ENCODE measurements at places on chromosomes 4 and X.

DNA sequence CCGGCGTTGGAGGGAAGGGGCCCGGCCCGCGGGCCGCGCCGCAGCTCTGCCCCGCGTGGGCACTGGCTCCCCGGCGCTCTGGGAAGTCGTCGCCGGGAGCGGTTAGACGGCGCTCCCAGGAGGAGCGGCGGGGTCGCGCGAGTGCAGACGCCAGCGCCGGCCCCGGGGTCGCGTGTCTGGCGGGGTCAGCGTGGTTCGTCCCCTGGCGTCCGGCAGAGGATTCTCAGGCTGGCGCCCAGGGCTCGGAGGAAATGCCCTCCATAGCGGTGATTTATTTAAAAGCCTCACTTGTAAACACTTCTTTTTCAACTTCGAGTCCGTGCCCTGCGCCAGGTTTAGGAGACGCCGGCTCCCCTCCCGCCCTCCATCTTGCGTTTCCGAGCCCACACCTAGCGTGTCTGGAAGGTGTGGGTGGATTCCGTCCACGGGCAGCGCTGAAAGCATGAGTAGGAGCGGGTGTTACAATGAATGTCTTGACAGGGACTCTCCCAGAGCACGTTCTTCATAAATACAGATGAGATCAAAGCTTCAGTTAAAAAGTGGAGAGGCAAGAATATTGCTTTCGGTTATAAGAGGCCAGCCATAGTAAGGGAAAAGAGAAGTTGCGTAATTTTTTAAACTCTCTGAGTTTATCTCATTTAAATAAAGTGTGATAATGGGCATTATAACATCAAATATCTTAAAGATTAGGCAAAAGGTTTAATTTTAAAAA lies 692 bp downstream of the FAM241A start:
- peak; percentile 83 for DNase-seq

- DNase-seq: no peak
These were observed 49.2 kb downstream of the STPG2 start for GRCh38 chr4:98094118-98094517.

DNA sequence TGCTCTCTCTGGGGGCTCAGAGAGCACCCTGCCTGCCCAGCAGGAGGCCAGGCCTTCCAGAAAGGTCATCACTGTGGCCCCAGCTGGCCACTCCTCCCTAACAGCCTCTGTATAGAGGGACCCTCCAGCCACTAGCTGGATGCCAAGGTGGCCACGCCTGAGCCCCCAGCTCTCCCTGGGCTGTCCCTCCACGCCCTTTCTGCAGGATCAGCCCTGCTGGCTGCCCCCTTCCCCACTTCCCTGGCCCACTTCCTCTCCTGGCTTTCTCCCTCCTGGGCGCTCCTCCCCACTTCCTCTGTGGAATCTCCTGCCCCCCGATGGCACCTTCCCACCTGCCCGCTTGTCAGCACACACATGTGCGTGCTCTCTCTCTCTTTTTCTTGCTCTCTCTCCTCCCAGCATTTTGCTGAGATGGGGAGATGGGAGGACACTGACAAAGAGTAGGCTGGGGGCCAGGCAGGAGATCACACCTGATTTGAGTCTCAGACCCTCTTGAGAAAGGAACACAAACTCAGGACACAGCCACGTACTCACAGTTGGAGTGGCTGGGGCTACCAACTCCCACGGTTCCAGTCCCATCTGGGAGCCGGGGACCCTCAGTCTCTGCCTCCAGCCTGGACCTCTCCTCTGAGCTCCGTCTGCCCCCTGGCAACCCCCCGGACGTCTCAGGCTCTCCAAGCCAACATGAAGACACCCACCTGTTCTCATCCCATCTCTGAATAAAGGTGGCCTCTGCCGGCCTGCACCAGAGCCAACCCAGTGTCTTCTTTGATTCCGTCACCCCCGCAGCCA lies 62.1 kb upstream of the AFAP1 start:
- no peak for DNase-seq

- no peak for DNase-seq
These were observed 230.9 kb downstream of the C4orf33 start for GRCh38 chr4:129326571-129327460.

DNA sequence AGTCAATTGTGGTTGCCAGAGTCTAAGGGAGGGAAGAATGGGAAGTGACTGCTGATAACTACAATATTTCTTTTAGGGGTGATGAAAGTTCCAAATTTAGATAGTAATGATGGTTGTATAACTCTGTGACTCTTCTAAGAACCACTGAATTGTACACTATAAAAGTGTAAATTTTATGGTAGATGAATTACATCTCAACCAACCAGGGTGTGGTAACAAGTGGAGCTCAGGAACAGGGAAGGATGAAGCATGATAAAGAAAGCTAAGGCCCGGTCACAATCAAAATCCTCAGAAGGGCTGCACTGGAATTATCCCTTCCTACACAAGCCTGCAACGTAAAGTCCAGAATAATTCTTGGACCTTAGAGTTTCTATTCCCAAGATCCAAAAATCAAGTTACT lies 143.2 kb downstream of the PPARGC1A start:
- no peak for DNase-seq

DNA sequence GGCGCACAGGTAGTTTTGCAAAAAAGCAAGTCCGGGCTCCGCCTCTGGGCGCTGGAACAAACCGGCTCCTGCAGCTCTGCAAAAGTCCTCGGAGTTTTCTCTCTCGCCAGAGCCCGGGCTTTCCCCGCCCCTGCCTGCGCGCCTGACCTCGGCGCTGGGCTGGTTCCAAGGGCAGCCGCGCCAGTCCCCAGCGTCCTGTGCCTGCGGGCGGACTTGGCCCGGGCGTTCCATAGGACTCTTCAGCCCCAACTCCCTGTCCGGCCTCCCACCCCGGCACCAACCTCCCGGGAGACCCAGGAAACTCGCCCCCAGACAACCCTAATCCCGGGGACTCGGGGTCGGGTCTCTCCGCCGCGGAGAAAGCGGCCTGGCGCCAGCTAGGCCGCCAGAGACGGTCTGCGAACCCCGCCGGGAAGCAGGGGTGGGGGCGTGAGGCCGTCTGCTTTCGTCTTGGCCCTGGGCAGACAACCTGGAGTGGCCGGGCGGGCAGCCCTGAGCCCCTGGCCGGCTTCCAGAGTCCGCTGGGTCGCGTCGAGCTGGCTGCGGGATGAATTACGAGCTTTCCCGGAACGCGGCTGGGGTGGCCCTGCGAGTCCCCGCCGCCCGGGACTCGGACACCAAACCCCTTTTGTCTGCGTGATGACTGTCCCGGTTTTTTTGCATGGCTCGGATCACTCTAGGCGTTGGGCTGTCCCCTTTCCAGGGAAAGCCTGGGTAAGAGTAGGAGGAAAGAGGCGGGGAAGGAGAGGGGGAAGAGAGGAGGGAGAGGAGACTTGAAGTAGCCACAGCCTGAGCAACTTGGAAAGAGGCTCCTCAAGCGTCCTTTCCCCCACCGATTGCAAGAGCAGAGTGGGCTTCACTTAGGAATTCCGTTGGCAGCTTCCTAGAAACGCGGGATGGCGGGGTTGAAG lies 916 bp downstream of the MXRA5 start:
- DNase-seq: no peak

DNA sequence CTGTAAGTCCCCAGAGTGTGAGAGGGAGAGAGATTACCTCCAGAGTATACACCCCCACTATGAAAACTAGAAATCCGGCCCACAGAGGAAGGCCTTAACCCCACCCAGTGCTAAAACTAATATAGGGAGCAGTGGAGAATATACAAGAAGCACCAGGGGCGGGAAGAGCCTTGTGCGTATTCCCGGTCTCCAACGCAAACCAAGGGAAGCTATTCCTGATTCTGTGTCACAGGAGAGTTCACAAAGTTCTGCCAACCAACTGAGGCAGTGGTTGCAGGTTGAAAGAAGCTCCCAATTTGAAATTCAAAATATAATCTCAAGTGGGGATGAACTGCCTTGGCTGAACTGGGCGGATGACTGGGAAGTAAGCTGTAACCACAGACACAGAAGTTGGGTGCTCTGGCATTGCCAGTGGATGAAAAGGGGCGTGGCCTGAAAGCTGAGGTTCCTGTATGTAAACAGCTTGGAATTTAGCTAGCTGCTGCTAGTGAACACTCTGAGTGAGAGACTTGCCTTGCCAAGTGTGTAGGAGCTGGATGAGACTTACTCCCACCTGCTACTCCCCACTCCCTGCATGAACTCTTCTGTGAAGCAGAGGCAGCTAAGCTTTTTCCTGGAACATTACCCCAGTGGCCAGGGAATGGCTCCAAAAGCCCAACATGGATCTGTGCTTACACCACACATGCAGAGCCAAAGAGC lies 32.7 kb downstream of the ELF2 start:
- no peak for DNase-seq
